ENCODE measurements at places on chromosomes 12 and 14.
A peak's percentile ranks its signal among the peaks of the same experiment; 100 is the strongest.

- no peak for DNase-seq
Measured at GRCh38 chr12:115763376-115763775, 514.1 kb downstream of the MED13L start.

DNA sequence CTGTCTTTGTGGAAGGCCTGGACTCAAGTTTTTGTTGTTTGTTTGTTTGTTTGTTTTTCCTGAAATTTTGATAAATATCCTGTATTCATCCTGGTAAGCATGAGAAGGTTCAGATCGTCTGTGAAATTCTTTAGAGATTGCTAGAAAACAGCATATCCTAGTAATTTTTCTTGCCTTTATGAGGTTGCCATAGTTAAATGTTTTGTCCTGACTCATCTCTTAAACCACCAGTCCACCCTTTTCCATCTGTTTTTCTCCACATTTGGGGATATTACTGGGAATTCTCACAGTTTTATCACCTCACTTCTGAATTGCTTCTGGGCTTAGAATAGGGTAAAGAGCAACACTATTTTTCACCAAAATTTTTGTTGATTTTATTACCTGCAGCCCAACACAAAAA, 248.3 kb downstream of the FBXL14 start:
- DNase-seq = peak; percentile 21

DNA sequence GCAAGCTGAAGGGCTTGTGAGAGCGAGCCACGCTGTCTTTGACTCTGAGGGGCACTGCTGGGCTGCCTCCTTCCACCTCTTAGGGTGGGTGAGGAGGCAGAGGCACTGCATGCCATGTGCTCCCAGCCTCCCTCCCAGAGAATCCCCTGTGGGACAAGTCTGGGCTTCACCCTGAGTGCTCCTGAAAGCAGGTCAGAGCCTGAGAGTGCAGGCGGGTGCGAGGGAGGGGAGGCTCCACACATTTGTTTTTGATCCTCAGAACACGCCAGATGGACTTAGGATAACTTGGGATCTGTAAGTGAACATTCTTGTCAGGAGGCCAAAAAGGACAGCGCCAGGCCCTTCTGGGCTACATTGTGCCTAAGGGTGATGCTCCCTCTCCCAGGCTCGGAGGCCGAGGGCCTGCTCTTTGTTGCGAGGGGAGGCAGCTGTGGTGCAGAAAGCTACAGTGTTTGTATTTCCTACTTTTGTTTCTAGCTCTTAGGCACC, 155.4 kb downstream of the TMX1 start:
- DNase-seq = peak; percentile 41

DNA sequence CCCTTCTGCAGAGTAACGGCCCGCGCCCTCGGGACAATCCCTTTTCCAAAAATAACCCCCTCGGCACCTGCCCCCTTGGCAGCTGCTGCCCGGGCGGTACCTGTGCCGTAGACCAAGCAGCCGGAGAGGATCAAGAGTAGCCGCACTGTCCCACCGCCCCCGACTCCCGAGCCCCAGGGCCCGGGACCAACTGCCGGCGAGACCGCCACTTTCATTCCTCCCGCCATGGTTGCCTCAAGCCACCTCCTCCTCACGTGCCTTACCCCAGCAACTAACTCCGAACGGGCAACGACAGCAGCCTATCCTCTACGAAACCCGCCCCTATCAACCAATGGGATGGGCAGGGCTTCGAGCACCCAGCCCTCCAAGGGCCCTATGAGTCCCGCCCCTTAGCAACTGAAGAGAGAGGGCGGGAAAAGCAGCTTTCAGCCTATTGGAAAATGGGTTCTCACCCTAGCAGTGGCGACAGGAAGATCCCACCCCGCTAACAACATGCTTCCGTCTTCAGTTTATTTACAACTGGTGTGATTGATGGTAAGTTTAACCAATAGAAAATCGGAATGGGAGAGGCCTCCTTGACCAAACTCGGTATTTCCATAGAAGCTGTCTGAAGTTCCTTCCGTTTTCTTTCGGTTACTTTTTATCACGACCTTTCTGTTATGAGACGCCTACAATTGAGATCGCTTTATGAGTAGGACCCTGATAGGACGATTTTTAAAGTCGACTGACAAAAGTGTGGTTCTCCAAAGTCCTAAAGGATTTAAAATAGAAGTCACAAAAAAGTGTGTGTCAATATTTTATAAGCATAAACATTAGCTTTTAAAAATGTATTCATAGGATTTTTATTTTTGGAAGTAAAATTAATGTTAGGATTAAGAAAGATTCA, at the start of gene NEMP1:
Gene NEMP1 (minus strand): TSS at position 273 of the 886 bp plus-strand sequence. CDS start 46 bp downstream, at position 227.
- DNase-seq = peak; percentile 94

- no peak for DNase-seq
Measured at GRCh38 chr12:94560431-94561221, 89.7 kb downstream of the TMCC3 start.

Data from AG08396 (cell line).